ENCODE measurements at places on chromosomes 16 and 17.
A peak's percentile ranks its signal among the peaks of the same experiment; 100 is the strongest.

- DNase-seq, result no peak
Measured at GRCh38 chr16:842061-842476, 41.5 kb upstream of the GNG13 start.

DNA sequence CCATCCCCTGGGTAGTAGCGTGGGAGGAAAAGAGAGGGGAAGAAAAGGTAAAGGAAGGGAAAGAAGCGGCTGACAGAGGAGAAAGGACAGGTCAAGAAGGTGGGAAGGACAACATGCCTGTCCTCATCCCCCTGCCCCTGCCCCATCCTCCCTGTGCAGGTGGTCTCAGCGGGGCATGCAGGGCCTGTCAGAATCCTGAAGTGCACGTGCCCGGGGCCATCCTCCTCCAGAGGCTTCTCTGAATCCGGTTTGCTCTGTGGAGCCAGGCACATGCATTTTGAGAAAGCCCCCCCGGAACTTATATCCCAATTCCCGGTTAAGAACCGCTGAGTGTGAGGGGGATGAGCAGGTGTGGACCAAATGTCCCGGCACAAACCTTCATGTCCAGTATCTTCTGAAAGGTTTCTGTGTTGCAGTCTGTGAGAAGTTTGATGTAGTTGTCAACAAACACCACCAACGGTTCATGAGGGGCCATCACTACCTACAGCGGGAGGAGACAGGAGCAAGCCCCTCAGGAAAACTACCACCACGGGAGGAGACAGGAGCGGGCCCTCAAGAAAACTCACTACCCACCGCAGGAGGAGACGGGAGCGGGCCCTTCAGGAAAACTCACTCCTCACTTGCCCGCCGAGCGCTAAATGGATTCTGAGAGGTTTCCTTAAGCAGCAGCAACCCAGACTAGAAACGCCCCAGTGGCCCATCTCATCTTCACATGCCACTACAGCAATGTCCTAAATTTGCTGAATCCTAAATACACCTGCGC is 167.0 kb upstream of the RPH3AL start:
- DNase-seq, result no peak

DNA sequence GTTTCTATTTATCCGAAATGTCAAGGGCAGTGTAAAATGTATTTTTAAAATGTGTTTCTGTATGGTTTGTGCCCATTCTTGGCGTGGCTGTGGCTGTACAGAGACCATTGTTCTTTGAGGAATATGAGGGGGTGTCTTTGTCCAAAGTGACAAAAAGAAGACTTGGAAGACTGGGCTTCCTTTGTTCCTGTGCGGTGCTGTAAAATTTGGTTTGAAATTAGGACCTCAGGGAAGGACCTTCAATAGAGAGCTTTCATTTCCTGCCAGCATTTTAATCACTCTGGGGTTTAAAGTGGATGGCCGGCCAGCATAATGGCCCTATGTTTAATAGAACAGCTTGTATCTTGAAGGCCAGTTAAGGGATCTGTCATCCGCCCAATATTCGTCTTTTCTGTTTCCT is 190.1 kb upstream of the TBX2 start:
- DNase-seq, result no peak

- DNase-seq, result peak; percentile 17
Measured at GRCh38 chr16:11916524-11917285, 949 bp upstream of the GSPT1 start.

- no peak for DNase-seq
Measured at GRCh38 chr17:66458782-66459181, 156.4 kb downstream of the PRKCA start.

DNA sequence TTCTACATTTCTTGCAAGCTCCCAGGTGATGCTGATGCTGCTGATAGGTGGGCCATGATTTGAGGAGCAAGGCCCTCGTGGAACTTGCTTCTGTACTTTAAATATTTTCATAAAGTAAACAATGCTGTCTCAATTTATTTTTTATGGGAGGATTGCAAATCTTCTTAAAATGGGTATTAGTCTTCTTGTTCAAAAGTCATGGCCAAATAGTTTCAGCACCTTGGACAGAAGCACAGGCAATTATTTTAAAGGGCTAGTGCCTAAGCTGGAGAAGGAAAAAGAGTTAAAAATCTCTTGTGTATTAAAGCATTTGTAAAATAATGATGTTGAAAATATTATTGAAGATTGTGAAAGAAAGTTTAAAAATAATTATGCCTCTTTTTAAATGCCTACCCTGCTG is 50.5 kb downstream of the GPR139 start:
- no peak for DNase-seq

DNA sequence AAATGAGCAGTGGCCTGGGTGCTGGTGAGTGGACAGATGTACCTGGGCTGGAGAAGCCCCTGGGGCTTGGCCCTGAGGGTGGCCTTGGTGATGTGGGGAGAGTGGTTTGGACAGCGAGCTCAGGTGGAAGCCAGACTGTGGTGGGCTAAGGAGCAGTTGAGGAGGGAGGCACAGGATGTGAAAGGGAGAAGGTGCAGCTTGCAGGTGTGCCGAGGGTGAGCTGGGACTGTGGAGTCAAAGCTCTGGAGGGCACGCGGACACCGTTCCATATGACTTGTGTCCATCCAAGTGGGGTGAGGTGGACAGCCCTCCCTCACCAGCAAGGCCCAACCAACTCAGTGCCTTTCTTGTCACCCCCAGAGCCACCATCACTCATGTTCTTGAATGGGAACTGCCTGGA is 170.8 kb upstream of the ZNF267 start:
- DNase-seq, result no peak

- DNase-seq, result no peak
Measured at GRCh38 chr17:45227101-45227925, 5.6 kb downstream of the FMNL1 start.

GRCh38 chr17:30821871-30822723 is 2.4 kb downstream of the CRLF3 start:
- DNase-seq, result no peak

- no peak for DNase-seq
Measured at GRCh38 chr17:51765282-51766135, 393.0 kb downstream of the CA10 start.

DNA sequence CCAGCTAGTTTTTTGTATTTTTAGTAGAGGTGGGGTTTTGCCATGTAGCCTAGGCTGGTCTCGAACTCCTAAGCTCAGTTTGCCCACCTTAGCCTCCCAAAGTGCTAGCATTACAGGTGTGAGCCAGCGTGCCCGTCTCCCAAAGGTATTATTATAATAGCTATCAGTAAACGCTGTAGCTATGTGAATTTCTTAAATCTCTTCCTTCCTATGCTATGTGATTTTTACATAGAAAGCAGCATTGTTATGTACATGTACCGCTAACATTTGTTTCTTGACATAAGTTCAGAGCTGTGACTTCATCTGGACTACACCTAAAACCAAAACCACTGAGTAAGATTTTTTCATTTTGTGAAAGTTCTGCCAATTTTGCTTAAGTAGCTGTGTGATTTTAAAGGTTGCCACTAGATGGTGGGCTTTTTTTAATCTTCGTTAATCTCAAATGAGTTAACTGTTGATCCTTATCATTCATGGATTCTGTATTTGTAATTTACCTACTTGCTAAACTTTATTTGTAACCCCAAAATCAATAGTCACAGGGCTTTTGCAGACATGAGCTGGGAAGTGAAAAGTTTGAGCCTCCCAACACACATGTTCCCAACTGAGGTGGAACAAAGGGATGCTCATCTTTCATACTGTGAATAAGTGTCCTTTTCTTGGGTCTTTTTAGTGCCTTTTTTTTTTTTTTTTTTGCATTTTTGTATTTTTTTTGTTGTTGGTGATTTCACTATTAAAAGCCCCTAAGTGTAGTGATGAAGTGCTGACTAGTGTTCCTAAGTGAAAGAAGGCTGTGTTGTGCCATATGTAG is 21.9 kb downstream of the PRKAR1A start:
- peak; percentile 69 for DNase-seq

DNA sequence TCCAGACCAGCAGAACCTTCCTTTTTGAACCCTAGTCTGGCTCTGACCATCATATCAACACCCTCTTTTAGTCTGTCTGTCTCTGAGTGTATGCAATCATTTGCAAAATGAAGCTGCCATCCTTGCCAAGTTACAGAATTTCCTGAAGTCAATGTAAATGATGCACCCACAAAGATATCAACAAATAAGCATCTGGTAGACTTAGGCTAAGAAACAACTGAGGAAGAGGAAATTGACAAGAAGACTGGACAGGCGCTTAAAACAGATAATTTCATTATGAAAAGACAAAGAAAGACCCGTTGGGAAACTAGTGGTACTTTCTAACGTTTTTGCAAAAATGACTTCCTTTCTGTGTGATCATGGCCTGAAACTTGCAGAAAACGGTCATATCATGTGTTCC is 24.7 kb upstream of the CIITA start:
- DNase-seq, result no peak

GRCh38 chr17:7156342-7156940 is 22.7 kb downstream of the ASGR1 start:
- DNase-seq, result no peak

GRCh38 chr17:7039832-7040231 is 4.0 kb downstream of the SLC16A13 start:
- DNase-seq, result no peak

- no peak for DNase-seq
Measured at GRCh38 chr16:50573947-50574744, 25.9 kb downstream of the NKD1 start.

DNA sequence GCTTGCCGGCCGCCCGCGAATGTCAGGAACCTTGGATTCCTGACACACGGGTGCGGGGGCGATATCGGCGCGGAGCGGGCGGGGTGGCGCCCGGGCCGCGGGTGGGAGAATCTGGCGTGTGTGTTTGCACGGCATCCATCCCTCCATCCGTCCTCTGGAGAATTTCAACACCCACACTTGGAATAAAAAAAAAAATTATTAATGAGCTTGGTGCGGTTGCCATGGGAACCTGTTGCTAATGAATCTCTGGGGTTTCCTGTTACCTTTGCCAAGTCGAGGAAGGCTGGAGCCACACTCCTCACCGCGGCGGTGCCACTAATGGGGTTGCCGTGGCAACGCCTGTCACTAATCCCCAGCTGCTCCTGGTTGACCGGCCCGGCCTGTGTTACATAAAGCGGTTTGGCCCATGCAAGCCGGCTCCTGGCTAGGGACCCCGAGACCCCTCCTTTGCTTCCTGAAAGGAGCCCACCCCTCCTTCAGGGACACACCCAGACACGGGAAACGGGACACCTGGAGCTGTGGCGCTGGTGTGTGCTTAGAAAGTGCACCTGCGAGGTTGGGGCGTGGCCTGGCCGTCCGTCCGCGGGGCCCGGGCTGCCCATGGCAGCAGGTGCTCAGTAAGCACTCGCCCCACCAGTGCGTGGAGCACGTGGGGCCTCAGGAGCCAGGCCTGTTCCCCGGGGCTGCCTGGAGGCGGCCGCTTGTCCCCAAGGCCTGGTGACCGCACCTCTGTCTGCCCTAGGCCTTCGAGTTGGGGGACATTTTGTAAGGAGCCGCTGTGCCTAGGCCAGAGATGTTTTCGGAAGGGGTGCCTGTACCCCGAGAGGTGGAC is 14.6 kb downstream of the CACNA1H start:
- DNase-seq, result no peak
